Lung (tissue), 17 donors: ENCODE measurements at places on chromosomes 13 and 19. TPM values are rescaled to one million over a fixed set of nuclear protein-coding genes. Genes with fewer than 3 reads are reported as not detected.

TBXA2R gene
- total RNA-seq = 7.6 TPM

SLC25A41 gene
- total RNA-seq = 0.28 TPM

DNA sequence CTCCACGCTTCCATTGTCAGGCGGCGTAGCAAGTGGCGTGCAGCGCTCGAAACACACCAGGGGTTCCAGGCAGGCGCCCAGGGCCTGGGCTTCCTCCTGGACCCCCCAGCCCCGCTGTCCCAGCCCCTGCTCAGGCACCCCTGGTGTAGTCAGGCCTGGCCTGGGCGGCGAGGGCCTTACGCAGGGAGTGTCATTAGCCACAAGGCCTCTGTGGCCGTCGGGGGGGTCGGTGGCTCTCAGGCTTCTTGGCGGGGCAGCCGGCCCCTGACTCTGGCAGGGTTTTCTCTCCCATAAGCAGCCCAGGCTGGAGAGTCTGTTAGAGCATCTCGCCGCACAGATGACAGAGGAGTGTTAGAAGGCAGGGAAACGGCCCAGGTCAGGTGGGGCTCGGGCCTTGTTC lies 116.7 kb downstream of the KDM4B start:
- no peak for DNase-seq
- H3K27ac ChIP-seq = no peak overlapping the region
- H3K27me3 ChIP-seq = no peaks in the 10 kb centered on the region
- H3K36me3 ChIP-seq = peaks cover 51% of the 10 kb centered on the region

DNA sequence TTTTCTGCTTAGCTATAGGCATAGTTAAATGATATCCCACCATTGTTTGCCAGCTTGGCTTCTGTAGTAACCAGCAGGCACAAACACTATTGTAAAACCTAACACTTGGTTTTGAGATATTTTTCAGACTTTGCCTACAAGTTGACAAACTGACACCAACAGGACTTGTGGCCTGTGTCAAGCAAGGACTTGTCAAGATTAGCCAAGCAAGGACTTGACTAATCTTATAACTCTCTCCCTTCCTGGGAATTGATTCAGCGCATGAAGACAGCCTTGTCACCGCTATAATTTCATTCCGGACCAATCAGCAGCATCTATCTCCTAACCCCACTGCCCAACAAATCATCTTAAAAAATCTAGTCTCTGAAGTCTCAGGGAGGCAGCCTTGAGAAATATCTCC lies 72.7 kb upstream of the SLITRK1 start:
- no peak overlapping the region for H3K27ac ChIP-seq
- no peaks in the 10 kb centered on the region for H3K4me1 ChIP-seq
- DNase-seq = no peak

- H3K27ac ChIP-seq = no peak overlapping the region
- no peak for DNase-seq
- no peaks in the 10 kb centered on the region for H3K4me1 ChIP-seq
- H3K27me3 ChIP-seq = no peaks in the 10 kb centered on the region
- H3K4me3 ChIP-seq = no peak overlapping the region
Observed at GRCh38 chr13:108323031-108323430, 53.5 kb downstream of the TNFSF13B start.
